ENCODE measurements at places on chromosomes 2 and 18.
A peak's percentile ranks its signal among the peaks of the same experiment; 100 is the strongest.

DNA sequence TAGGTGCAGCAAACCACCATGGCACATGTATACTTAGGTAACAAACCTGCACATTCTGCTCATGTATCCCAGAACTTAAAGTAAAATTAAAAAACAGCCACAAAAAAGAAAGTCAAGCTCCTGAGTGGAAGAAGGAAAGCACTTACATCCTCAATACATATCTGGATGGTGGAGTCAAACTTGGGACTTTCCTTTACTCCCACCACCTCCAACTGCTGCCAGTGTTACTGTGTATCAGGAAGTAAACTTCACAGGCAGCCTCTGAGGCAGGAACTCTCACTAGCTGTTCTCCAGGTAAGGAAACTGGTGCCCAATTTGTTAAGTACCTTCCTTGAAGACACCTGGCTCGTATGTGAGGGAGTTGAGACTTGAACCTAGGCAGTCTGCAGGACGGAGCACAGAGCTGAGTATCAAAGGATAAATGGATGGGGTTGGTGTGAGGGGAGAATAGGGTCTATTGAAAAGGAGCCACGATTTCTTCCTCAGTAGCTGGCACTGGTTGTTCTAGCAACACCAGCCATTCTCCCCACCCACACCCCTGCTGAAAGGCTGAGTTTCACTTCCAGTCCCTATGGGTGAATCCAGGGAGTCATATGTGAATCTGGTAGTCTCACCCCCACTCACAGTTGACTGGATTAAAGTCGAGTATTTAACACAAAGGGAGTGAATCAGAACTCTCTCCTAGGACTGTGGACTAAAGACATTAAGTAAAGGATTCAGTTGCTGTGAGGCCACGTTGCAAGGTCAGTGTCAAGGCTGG is 50.0 kb upstream of the GPR39 start:
- no peaks in the 10 kb centered on the region for H3K36me3 ChIP-seq
- peaks cover 1% of the 10 kb centered on the region for H3K4me1 ChIP-seq
- no peak overlapping the region for H3K4me3 ChIP-seq

GRCh38 chr2:233434666-233435330 is 80.5 kb downstream of the DGKD start:
- H3K4me1 ChIP-seq = peaks cover 20% of the 10 kb centered on the region
- DNase-seq = no peak
- peak overlapping the region; percentile 60 for H3K27ac ChIP-seq
- H3K4me3 ChIP-seq = no peak overlapping the region
- H3K27me3 ChIP-seq = no peaks in the 10 kb centered on the region

DNA sequence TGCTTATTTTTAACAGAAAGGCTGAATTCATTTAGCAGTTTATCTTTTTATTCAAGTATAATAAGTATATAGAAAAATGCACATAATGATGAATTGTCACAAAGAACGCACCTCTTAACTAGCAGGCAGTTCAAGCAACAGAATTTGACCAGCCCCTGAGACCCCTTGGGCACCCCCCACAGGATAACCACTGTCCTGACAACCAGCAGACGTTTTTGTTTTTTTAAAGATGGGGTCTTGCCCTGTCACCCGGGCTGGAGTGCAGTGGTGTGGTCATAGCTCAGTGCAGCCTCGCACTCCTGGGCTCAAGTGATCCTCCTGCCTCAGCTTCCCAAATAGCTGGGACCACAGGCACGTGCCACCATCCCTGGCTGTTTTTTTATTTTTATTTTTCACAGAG is 14.0 kb downstream of the PRELID3A start:
- no peak overlapping the region for H3K27ac ChIP-seq
- H3K4me1 ChIP-seq = peaks cover 18% of the 10 kb centered on the region
- H3K27me3 ChIP-seq = peaks cover 4% of the 10 kb centered on the region
- H3K4me3 ChIP-seq = no peak overlapping the region

DNA sequence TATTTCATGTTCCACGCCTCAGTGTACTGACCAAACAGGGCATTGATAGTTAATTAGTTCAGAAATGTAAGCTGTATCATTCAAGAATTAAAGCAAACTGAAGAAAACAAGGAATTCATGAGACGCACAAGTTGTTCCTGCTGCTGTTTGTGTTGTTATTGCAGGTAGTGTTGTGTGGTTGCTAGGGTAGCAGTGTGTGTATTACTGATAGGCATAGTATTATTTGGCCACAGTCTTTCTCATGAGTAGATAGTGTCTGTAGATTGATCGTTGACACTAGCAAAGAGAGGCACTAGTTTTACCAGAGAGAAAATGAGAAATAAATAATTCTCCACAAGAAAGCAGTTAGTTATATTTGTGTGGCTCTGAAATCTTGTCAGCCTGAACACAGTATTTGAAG is 548.6 kb downstream of the LRP1B start:
- H3K36me3 ChIP-seq = no peaks in the 10 kb centered on the region
- no peaks in the 10 kb centered on the region for H3K4me1 ChIP-seq
- no peak for DNase-seq
- H3K27me3 ChIP-seq = no peaks in the 10 kb centered on the region
- no peak overlapping the region for H3K27ac ChIP-seq
- H3K4me3 ChIP-seq = no peak overlapping the region
